Caki2 (cell line): ENCODE measurements at places on chromosomes 4 and X.
A peak's percentile ranks its signal among the peaks of the same experiment; 100 is the strongest.

- DNase-seq, result no peak
These were observed 151.1 kb upstream of the TBC1D9 start for GRCh38 chr4:140906993-140907962.

DNA sequence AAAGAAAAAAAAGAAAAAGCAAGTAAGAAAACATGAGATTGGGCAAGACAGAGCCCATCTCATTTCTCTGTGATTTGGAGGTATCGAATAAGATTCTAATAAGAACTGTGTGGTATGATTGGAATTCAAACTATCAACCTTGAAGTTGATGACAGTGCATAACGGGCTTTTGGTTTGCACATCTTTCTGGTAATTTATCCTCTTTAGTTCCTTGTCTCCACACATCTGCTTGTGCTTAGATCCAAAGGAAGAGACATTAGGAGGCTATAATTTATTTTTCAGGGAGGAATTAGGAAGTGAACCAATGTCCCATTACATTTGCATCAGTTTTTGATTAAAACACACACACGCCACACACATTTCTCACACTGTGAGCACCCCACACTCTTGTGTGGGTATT, 149.9 kb downstream of the ARSF start:
- DNase-seq, result no peak

DNA sequence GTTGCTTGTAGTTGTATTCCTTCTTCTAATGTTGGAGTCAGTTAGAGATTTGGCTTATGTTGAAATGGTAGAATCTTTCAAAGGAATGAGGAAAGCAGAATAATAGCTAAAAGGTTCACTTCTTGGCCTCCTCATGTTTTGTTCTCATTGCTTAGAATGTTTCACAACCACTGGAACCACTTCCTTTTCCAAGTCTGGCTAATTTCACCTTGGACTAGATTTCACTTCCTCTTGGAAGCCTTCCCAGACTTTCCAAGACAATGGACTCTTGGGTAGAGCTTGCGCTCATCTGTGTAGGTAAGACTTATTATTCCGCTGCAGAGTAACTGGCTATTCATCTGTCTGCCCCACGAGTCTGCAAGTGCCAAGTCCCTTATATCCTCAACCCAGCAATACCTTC, 8.3 kb downstream of the SPATA18 start:
- no peak for DNase-seq

DNA sequence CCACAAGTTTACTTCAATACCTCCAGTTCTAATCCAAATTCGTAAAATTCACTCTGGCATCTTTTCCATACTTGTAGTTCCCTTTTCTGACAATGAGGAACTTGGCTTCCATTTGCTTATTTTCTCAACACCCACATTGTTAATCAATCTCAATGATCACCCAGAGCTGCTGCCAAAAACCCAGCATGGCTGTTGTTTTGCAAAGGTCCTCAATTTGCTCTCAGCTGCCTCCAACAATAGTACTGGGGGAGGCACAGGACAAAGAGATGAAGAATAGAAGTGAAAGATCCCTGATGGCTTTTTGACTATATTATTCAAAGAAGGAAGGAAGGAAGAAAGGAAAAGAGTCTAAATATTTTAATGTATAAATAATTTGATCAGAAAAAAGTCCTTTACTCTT, 847.8 kb downstream of the RAPGEF2 start:
- DNase-seq, result no peak

- DNase-seq, result no peak
These were observed 11.3 kb downstream of the GC start for GRCh38 chr4:71772592-71772991.

- DNase-seq, result no peak
These were observed 51.8 kb downstream of the SCML1 start for GRCh38 chrX:17788956-17789562.

- DNase-seq, result no peak
These were observed 579.7 kb downstream of the SPRY1 start for GRCh38 chr4:123976285-123976684.

GRCh38 chrX:153927672-153927921, 1.5 kb upstream of the ARHGAP4 start:
- DNase-seq, result no peak

- DNase-seq, result no peak
These were observed at the start of gene PROM1 for GRCh38 chr4:16083241-16084191. Gene PROM1 (minus strand): TSS chr4:16084023. CDS start chr4:16075906, 8,117 bp downstream.

DNA sequence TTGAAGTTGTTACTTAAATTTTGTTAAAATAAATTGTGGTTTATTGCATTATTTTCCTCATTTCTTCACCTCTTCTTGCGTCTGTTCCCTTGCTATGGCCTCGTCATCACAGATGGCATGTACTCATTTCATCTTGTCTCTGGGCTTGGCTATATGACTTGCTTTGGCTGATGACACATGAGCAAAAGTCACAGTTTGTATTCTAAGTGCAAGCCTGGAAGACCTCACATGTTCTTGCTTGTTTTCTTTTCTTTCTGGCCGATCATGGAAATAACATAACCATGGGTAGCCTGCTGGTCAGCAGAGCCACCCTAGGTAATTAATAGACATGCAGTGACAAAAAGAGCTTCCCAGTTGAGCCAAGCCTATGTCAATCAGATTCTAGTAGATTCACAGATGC, 527.9 kb downstream of the SPRY1 start:
- peak; percentile 20 for DNase-seq

DNA sequence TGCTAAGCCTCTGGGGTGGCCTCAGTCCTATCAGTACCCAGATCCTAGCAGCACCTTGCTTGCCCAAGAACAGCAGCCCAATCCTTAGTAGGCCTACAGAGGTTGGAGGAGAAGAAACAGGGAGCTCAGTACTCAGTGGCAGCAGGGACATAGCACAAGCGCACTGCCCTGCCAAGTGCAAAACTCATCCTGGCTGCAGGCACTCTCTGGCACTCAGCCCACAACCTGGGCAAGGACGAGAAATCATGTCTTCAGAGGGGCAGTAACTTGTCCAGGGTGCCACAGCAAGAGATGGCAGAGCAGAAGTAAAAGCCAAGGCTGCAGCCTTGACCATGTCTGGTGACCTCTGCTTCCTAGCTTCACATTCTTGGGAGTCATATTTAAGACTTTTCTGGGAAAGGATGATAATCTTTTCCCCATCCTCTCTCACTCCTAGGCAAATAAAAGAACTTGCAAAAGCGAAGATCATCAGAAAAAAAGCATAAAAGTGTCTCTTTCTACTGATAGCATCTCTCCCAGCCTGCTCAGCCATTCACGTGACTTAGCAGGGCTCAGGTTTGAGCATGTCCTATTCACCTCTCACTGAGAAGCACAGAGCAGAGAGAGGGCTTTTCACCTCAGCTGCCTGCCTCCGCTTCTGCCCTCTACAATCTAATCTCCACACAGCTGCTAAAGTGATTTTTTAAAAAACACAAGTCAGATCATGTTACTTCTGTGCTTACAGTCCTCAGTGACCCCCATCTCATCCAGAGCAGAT, 37.2 kb upstream of the MAGEA4 start:
- no peak for DNase-seq
